Mesenchymal stem cell (in vitro differentiated cells and primary cell): ENCODE measurements at places on chromosomes 5 and 9.

GRCh38 chr9:129258124-129258822, 80.2 kb upstream of the IER5L start:
- DNase-seq = peak; percentile 83

DNA sequence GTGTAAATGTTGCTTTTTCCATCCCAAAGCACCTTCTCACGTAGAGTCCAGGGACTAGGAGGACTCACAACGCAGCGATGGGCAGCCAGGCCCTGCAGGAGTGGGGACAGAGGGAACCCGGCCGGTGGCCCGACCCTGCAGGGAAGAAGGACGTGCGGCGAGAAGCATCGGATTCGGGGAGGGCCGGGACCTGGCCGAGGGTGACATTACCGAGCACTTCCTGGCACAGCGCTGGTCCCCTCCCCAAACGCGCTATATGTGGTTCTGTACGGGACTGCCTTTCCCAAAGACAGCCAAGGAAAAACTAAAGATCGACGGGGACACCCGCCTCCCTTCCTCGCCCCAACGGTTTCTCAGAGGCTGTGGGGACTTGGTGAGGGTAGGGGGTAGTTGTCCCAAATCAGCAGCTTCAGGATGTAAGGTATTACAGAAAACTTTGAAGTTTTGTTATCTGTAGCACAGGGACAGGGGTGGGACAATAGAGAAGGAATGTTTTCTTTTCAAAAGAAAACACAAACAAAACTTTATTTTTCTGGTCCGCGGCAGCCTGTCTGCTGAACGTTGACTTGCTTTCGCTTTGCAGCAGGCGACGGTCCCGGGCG, 887 bp upstream of the MAP3K1 start:
- peak; percentile 63 for DNase-seq

- DNase-seq = peak; percentile 37
Observed at GRCh38 chr9:131282688-131283422, 6.5 kb upstream of the FAM78A start.

- DNase-seq = no peak
Observed at GRCh38 chr9:127256324-127256723, 8.2 kb upstream of the GARNL3 start.

DNA sequence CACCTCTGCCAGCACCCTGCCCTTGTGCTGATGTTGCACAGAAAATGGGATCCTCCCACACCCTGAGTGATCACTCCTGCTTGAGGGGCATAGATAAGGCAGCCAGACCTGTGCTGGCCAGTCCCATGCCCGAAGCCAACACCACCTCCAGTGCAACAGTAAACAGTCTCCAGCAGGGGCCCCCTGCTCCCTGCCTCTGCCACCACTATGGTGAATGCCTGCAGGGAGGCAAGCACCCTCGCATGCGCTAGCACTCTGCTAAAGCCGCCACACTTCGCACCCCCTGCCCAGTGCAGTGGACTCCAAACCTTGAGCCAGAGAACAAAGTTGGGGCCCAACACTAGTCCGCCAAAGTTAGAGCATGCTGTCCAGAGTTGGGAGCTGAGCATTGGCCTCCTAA, 118.7 kb downstream of the PJA2 start:
- no peak for DNase-seq

- no peak for DNase-seq
Observed at GRCh38 chr5:102888483-102888882, 133.4 kb downstream of the PAM start.

DNA sequence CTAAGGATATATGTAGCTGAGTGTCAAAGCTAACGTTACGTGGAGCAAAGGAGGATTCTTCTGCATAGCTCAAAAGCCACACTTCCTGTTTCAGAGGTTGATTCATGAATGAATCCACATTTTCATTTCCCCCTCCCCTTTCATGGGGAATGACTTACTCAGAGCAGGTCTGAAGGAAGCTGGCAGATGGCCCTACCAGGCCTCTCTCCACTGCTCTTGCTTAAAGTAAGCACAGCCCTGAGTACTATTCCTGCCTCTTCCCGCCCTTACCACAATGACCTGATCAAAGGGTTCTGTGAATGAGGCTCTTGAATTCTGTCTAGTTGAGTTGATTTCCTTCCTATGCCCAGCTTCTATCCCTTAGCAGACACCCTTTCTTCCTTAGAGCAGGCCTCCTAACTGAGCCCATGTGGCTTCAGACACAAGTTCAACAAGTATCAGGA, 6.3 kb downstream of the IGIP start:
- peak; percentile 64 for DNase-seq

- no peak for DNase-seq
Observed at GRCh38 chr5:52148679-52149078, 639.0 kb upstream of the ITGA1 start.

GRCh38 chr5:140568443-140569063, 3.9 kb downstream of the SLC35A4 start:
- DNase-seq = no peak

- no peak for DNase-seq
Observed at GRCh38 chr9:133139246-133140173, 18.5 kb upstream of the RALGDS start.

- peak; percentile 84 for DNase-seq
Observed at GRCh38 chr9:70411121-70411929, 3.1 kb downstream of the KLF9 start.

DNA sequence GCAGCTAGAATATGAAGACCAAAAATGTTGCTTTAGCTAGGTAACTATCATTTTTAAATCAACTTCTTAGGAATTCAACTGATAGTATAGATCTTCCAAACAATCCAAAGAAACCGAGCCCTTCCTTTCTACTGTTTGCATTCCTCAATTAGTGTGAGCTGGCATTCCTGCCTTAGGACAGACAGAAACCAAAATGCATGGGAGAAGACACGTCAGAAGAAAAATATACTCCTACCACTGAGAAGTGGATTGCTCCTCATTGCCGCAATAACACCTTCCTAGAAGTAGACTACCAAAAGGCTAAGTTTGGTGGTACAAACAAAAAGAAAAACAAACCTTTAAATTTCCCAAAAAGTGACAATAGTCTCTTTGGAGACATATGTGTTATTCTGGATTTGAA, 440.0 kb downstream of the SEMA5A start:
- peak; percentile 45 for DNase-seq

DNA sequence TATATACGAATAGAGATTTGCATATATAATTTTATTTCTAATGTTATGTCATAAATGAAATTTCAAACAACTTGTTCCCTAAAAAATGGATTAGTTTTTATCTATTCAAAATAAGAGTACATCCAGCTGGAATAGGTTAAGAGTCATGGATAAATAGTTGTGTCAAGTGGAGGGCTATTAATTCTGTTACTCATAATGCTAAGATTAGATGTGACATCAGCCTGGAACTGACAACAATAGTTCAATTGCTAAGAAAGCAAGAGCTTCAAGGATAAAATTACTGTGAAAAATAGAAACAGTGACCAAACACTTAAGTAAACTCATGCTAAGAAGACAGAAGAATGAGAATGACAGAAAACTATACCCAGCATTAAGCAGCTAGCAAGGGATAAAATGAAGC, 92.2 kb upstream of the CDH9 start:
- peak; percentile 60 for DNase-seq

- peak; percentile 46 for DNase-seq
Observed at GRCh38 chr5:5330728-5331452, 91.6 kb upstream of the ICE1 start.

DNA sequence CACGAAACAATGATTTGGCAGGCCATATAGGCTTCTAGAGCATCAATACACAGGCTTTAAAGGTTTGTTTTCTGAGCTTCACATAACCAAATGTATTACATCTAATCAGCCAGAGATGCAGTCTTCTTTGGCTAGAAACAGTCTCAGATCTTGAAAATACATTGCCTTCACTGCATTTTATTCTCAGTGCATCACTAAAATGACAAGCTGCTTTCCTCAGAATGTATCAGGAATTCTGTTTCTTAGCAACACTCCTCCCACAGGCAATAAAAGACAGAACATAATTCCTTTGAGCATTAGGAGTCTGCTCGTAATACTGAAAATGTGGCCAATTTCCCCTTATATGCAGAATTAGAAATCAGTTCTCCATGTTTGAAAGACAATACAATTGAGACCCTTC, 36.9 kb downstream of the FEM1C start:
- DNase-seq = no peak

DNA sequence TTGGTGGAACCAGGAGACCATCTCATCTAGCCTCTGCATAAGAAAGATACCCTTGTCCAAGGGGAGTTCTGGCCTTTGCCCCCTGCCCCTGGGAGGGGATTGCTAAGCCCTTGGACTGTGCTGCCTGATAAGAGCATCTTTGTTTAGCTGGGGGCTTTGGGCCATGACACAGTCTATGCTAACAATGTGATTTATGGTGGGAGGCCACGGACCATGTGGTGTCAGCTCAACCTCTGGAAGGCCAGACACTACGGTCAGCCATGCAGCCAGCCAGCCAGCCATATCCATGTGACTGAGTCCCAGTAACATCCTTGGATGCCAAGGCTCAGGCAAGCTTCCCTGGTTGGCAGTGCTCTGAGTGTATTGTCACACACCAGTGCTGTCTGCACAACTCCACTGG, 244.4 kb downstream of the FSTL4 start:
- no peak for DNase-seq

- no peak for DNase-seq
Observed at GRCh38 chr5:32254881-32255539, 57.7 kb downstream of the MTMR12 start.
